ENCODE measurements at places on chromosomes 1 and 21.

- DNase-seq = no peak
Observed at GRCh38 chr1:225442123-225442505, 14.3 kb upstream of the LBR start.

DNA sequence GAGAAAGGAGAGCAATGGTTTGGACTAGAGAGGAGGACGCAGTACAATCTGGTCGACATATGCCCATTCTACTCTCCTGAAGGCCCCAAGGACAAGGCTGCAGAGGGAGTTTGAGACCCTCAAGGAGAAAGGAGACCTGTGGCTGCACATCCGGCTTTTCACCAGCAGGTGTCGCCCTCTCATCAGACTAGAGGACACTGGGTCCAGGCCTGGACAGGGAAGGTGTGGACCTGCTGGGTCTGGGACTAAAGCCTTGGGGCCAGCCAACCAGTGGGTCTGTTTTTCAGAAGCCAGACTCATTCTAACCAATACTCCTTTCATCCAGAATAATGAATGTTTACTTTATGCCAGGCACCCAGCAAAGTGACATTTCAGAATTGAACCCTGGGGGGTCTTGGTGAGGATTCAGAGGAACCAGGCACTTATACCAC is 5.0 kb downstream of the SRARP start:
- DNase-seq = peak; percentile 51

DNA sequence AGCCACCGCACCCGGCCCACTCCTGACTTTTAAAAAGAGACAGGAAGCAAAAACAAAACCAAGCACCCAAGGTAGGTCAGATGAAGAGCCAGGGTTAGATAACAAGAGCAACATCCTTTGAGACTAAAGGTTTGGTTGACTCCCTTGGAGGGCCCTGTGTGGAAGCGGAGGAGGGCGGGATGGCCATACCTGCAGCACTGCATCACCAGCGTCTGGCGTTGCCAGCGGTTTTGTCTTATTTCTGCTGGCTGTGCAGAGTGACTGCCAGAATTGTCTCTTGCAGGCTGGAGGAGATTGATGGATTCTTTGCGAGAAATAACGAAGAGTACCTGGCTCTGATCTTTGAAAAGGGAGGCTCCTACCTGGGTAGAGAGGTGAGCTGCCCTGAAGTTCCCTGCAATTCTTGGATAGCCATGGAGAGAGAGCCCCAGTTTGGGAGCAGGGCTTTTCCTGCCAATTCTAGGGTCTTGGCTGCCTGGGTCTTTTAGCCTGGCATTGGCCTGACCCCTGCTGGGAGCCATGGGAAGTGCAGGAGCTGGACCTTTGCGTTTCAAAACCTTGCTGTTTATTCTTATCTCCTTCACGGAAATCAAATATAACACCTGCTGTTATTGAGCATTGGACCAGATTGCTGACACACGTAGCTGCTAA is 24.0 kb downstream of the QSOX1 start:
- DNase-seq = peak; percentile 37

GRCh38 chr1:154181944-154182343 is 10.0 kb downstream of the TPM3 start:
- no peak for DNase-seq
